ENCODE measurements at places on chromosomes 5 and 9. TPM values are rescaled to one million over a fixed set of nuclear protein-coding genes. Genes with fewer than 3 reads are reported as not detected.

DNA sequence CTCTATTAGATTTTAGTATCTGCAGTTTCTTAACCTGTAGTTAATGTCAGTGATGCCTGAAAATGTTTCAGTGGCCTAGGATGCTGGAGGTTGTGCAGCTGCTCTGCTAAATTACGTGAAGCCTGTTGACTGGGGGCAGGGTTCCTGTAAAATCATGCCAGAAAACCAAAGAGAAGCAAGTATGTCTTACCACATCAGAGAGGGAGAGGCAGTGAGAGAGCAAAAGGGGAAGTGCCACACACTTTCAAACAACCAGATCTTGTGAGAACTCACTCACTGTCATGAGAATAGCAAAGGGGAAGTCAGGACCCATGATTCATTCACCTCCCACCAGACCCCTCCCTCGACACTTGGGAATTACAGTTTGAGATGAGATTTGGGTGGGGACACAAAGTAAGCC is 83.9 kb upstream of the CYLC2 start:
- DNase-seq, result no peak

GRCh38 chr5:146126068-146126467 is 20.7 kb upstream of the PLAC8L1 start:
- DNase-seq, result no peak

- DNase-seq, result no peak
These were observed 7.9 kb upstream of the SYNPO start for GRCh38 chr5:150632305-150633160.

GRCh38 chr5:139023286-139023685 is 148.2 kb upstream of the LRRTM2 start:
- DNase-seq, result no peak

DNA sequence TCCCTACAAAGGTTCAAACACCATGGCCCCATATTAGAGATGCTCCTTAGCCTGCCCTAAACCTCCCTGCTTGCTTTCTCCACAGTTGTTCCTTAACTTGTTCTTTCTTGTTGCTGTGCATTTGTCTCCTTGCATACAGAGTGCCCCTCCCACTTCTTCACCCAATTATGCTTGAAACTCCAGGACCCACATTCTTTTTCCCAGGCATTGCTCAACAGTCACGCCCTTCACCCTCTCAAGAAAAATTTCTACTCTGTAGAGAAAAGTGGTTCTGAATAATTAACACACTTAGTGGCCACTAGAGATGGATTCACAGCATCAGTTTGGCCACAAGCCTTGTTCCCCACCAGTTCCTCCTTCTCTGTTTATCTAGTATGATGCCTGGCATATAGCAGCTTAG is 57.7 kb downstream of the NREP start:
- no peak for DNase-seq

GRCh38 chr5:147036691-147037245 is 158.2 kb upstream of the PPP2R2B start:
- DNase-seq, result no peak

- no peak for DNase-seq
These were observed 139.0 kb upstream of the ZNF462 start for GRCh38 chr9:106723926-106724325.

GRCh38 chr5:139110526-139111168 is 87.5 kb downstream of the SIL1 start:
- no peak for DNase-seq

DNA sequence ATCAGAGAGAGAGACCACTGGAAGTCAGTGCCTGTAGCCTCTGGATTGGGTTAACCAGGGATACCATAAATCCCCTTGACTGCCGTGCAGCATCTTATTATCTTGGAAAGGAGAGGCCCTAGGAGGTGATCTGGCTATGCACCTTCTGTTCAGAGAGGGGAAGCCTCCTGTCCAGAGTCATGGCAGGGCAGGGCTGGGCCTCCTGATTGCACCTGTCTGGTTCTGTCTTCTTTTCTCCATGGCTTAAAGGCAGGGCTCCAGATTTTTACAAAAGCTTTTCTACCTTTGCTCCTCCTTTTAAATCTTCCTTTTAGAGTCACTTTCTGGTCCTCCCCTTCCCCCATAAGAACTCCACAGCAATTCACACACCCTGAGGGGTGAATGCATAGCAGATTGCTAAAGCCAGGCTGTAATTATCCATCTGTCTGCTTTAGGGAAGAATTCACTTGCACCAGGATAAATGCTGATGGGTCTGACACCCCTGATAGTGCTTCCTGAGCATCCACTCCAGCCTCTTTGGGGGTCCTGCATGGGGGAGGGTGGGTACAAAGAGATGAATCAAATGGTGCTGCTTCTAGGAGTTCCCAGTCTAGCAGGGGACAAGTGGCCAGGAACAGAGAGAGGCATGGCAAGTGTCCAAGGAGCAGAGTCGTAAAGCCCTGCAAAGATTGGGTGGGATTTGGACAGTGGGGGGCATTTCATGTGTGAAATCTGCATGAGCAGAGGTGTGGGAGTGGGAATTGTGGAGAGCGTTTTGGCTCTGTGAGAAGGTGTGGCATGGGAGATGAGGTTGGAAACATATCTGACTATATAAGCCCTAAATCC is 141.3 kb upstream of the ALDH1B1 start:
- no peak for DNase-seq

The CCL27 gene
- total RNA-seq, result not detected

The LHX3 gene
- total RNA-seq, result not detected

All from thoracic aorta (tissue), 2 donors.